BJ (cell line): ENCODE measurements at places on chromosomes 16 and 17.

- no peak for DNase-seq
Measured at GRCh38 chr17:75271955-75272847, 1.2 kb upstream of the MIF4GD start.

DNA sequence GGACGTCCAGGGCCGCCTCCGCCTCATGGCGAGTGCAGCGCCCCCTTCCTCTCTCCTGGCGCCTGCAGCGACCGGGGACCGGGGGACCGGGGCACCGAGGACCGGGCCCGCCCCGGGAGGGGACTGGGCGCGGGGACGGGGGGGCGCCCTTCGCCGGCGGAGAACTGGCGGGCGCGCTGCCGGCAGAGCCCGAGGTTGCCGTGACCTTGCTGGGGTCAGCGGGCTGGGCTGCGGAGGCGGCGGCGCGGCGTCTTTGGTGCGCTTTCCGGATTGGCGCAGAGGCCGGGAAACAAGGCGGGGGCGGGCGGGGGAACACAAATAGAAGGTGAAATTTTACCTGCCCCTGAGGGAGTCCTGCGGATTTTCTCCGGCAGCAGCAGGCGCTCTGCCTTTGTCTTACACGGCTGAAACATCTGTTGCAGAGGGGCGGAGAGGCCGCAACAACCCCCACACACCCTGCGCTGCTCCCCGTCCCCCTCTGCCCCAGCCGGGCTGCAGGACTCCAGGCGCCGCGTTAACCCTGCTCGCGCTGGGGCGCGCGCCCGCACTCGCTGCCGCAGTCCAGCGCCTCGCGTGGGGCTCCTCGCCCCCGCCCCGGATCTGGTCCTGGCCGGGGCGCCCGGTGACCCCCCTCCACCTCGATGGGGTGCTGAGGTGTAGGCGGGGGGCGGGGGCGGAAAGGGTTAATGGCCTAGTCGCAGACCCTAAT lies 53.5 kb downstream of the SREBF1 start:
- no peak for DNase-seq

GRCh38 chr17:57221366-57222350 lies 34.7 kb upstream of the MSI2 start:
- no peak for DNase-seq

- no peak for DNase-seq
Measured at GRCh38 chr16:85607796-85608514, 5.2 kb upstream of the GSE1 start.

DNA sequence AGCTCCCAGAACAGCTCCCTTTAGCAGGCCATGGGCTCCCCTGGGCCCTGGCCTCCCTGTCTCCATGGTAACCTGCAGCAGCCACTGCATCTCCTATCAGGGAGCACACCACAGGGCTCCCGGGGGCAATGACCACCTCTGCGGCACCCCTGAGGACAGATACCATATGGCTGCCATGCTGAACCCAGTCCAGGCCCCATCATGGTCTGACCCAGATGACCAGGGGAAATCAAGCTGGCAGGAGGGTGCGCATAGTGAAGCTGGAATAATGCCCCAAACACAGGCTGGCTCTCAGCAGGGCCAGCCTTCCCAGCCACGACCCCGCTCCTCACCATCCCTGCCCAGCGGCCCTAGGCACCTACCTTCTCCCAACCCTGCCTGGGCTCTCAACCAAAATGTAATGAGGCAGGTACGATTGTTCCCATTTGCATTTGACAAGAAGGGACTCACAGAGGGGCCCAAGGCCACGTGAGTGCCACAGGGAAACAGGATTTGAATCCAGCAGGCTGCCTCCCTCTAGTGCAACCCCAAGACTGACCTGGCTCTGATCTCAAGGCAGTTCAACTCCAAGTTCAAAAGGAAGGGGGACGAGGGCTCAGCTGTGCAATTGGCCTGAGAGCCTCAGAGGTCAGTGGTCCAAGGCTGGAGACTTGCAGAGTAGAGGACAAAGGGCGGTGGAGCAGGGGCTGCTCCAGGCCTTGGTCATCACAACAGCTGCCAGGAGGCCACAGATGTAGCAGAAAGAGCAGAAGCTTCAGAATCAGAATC lies 2.4 kb downstream of the RUNDC3A start:
- DNase-seq = no peak

GRCh38 chr17:42526031-42526444 lies 10.0 kb upstream of the NAGLU start:
- no peak for DNase-seq

DNA sequence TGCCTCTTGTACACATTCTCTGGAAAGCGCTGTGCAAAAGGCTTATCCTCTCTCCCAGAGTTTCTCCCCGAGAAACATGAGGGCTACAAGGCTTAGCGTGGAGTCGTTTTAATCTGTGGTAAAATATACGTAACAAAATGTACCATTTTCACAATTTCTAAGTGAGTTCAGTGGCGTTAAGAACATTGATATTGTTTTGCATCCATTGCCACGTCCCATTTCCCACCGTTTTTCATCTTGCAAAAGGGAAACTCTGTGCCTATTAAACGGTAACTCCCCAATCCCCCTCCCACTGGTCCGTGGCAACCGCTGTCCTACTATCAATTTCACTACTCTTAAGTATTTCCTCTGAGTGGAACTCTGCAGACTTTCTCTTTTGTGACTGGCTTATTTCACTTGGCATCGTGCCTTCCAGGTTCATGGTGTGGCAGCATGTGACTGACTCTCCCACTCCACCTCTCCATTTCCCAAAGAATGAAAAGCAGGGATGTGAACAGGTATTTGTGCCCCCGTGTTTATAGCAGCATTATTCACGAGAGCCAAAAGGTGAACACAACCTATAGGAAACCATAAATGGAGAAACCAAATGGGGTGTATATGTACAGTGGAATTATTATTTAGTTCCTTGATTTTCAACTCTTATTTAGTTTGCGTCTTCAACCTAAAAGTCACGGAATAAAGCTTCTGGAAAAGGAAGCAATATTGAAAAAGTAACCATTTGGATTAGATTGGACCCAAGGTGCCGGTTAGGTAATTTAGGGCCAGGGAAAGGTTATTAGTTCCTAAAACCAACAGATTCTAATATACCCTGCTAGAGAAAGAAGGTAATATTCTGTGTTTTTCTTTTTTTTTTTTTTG lies 1.1 kb upstream of the USP32 start:
- no peak for DNase-seq

DNA sequence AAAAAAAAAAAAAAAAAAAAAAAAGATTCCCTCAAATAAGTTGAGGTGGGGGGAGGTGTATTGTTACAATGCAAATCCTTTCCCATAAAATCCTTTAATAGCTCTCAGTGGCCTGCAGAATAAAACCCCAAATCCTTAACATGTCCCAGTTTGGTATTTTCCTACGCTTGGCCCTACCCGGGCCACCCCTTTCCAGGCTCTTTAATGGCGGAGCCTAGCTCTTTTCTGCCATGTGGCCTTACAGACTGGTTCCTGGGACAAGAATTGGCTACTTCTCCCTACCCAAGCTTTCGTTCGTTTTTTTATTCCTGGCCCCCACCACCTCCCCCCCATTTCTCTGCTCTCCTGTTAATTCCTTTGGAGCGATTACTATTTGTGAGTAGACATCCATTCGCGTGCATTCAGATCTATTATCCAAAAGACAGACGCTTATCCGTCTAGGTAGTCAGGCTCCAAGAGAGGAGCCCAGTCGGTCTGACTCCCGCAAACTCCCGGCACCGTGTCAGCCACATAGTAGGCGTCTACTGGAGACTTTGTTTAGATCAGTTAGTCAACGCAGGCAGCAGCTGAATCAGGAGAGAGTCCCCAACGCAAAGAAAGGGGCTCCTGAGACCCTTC lies 813 bp upstream of the THAP11 start:
- no peak for DNase-seq

DNA sequence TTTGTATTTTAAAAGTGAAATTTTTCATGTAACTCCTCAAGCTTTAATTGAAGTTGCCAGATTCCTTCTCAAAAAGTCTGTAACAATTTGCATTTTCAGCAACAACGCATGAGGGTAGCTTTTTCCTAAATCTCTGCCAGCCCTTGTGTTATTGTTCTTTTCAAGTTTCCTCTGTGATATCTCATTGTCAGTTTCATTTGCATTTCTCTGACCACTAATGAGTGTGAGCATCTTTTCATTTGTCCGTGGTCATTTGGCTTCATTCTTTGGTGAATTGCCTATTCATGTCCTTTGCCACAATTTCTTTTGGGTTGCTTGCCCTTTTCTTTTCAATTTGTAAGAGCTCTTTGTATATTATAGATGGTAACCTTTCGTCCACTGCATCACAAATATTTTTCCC lies 68.0 kb upstream of the NKD1 start:
- no peak for DNase-seq

GRCh38 chr16:46811682-46812081 lies 19.3 kb downstream of the C16orf87 start:
- no peak for DNase-seq

DNA sequence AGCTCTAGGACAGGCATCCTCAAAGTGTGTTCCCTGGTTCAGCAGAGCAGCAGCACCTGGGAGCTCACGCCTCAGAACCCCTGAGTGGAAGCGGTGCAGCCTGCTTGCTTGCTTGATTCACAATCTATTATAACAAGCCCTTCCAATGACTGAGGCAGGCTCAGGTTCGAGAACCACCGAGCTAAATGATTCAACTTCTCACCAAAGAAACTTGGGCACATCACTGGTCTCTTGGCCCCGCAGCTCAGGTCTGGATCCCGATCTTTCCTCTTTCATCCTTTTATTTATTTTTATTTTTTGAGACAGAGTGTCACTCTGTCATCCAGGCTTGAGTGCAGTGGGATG lies 24.5 kb downstream of the CLUH start:
- DNase-seq = no peak

GRCh38 chr16:87515475-87516330 lies 22.9 kb upstream of the ZCCHC14 start:
- no peak for DNase-seq

- no peak for DNase-seq
Measured at GRCh38 chr17:66655461-66655860, 179.5 kb upstream of the CACNG5 start.

GRCh38 chr17:78180083-78180482 lies 6.8 kb downstream of the TK1 start:
- no peak for DNase-seq

GRCh38 chr17:74454197-74455024 lies 12.0 kb upstream of the CD300A start:
- DNase-seq = no peak

GRCh38 chr16:46844771-46845170 lies 13.8 kb upstream of the C16orf87 start:
- DNase-seq = no peak

GRCh38 chr17:79741751-79742588 lies 11.2 kb downstream of the ENPP7 start:
- no peak for DNase-seq

- no peak for DNase-seq
Measured at GRCh38 chr17:79050551-79050950, 24.1 kb upstream of the ENGASE start.

GRCh38 chr17:41695954-41696757 lies 7.5 kb downstream of the EIF1 start:
- DNase-seq = no peak

DNA sequence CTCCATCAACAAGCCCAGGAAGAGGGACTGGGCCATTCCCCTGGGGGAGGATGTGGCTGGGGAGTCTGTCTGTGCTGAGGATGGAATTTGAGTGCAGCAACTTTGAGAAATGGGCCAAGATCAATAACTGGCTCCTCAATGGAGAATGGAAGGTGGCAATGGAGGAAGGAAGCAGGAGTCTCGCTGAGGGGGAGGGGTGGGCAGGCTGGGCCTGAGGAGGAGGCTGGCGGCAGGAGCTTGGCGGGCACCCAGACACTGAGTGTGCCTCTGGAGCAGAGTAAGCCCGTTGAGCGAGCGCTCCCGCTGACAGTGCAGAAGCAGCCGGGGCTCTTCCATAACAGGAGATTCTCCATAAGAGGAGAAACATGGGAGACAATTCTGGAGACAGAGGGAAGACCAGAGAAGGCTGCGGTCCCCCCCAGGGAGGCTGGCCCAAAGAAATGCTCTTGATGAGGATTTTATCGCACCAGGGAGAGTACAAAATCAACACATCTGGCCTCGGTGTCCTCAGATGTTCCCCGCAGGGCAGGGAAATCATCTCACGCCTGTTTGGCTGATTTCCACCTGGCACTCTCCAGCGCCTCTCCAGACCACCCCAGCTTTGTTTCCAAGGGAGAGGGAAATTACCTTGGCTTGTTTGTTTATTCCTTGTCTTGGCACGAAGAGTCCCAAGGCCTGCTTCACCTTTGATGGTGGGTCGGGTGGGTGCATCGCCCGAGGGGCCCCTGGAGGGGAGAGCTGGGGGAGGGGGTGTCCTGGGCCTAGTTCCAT lies 2.8 kb upstream of the MMP15 start:
- no peak for DNase-seq

- no peak for DNase-seq
Measured at GRCh38 chr17:48144976-48145798, 37.6 kb downstream of the SNX11 start.

DNA sequence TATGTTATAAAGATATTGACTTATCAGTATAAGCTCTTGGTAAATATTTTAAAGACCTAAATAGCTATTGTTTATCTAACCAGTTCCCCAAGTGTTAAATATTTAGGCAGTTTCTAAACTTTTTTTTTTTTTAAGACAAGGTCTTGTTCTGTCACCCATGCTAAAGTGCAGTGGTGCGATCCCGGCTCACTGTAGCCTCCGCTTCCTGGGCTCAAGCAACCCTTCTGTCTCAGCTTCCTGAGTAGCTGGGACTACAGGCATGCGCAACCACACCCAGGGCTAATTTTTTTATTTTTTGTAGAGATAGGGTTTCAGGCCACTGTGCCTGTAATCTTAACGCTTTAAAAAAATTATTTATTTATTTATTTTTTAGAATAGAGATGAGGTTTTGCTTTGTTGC lies 43.5 kb downstream of the SNX29 start:
- DNase-seq = no peak

DNA sequence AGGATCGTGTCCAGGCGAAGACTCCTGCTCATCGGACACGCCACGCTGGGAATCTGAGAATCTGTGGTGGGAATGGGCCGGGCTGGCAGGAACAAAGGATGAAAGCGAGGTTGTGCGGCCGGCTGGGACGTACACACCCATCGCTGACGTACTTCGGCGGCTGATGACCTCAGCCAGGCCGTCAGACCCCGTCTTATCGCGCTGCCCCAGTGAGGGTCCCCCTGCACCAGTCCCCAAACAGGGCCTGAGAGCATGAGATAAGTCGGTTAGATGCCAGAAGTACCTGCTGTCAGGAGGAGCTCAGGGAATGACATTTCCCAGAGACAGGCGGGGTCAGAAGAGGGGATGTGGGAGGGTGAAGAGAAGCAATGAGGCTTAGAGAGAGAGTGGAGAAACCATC lies 16.0 kb upstream of the SP6 start:
- DNase-seq = no peak

- no peak for DNase-seq
Measured at GRCh38 chr17:57935833-57936807, 19.1 kb downstream of the CUEDC1 start.

GRCh38 chr17:50631195-50631907 lies 3.3 kb upstream of the ABCC3 start:
- no peak for DNase-seq

- DNase-seq = no peak
Measured at GRCh38 chr16:47624563-47624962, 163.4 kb downstream of the PHKB start.

- DNase-seq = no peak
Measured at GRCh38 chr16:85803570-85803969, 4.1 kb downstream of the COX4I1 start.

GRCh38 chr16:79170555-79171246 lies 429.8 kb downstream of the MAF start:
- peak; percentile 9 for DNase-seq

- no peak for DNase-seq
Measured at GRCh38 chr17:57910462-57911420, 44.5 kb downstream of the CUEDC1 start.

- peak; percentile 44 for DNase-seq
Measured at GRCh38 chr17:17839791-17840707, 3.3 kb upstream of the SREBF1 start.
